ENCODE measurements at places on chromosomes 6 and 20.

- no peak for DNase-seq
These were observed 39.4 kb downstream of the SLC9A8 start for GRCh38 chr20:49851991-49852390.

DNA sequence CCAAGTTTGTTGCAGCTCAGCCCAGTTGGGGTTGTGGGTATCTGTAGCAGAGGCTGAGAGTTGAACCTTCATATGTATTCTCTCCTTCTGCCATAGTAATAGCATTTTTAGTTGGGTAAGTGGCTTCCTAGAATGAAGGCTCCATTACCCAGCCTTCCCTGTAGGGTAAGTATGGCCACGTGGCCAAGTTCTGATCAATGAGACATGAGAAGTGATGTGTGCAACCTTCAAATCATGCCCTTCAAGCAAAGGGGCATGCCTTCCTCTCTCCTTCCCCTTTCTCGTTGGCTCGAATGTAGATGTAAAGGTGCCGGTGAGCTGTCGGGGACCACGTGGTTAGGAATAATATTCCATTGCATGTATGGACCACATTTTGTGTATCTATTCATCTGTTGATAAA is 12.7 kb upstream of the TRAF3IP2 start:
- no peak for DNase-seq

DNA sequence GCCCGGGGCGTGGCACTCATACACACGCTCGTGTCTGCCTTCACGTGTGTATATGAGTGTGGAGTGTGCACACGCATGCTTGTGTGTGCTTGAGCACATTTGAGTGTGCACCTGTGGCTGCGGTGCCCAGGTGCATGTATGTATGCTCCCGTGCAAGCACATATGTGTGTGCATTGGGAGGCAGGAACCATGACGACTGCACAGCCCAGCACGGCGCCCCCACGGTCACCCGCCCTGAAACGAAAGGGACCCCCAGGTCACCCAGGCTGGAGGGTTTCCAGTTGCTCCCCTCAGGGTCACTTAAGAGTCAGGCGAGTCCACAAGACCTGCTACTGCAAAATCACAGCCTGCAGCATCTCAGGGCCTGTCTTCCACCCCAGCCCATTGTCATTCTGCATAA is 94.7 kb downstream of the YTHDF1 start:
- no peak for DNase-seq

DNA sequence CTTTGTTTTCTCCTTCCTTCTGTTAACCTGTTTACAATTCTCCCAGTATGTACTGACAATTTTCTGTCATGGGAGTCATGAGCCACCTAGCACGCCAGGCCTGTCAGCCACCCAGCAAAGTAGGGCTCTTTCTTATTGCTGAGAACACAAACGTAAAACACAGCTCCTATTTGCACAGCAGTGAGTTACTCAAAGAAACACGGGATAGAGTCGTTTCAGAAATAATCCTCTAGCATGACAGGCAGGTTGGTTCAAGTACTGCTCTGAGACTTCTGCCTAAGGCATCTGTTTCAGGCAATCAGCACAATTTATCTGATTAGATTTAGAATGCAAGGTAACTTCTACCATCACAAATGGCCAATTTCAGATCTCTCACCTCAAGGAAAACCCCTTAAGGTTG is 88.8 kb downstream of the CD24 start:
- no peak for DNase-seq

DNA sequence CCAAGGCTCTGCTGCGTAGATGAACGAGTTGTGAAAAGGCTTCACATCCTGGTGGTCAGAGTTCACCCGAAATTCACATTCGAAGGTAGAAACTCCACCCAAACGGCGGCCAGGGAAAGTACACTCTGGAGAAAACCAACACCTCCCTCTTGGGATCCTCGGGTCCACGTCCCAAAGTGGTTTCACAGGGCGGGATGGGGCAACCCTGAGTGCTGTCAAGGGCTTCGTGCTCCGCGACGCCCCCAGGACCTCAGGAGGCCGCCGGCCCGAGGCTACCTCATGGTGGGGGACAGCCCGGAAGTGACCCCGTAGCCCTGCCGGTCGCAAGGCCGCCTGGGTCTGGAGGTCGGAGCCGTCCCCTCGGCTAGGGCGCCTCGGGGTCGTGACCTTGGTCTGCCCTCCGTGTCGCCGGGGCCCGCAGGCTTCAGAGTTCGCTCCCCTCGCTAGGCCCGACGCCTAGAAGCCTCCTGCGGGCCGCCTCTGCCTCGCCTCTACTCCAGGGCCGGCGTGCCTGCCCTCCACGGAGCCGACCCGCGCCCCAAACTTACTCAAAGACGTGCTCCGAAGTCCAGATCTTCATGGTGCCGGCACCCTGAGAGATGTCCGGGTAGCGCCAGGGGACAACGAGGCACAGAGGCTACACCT is at the start of gene PRELID3B:
PRELID3B (minus strand) TSS at position 636 of the 645 bp plus-strand sequence; CDS start at position 580, 56 bp downstream.
- DNase-seq, result peak; percentile 31

GRCh38 chr6:10418361-10418861 is 3.5 kb upstream of the TFAP2A start:
- no peak for DNase-seq

- no peak for DNase-seq
These were observed 162.0 kb upstream of the SOX4 start for GRCh38 chr6:21431526-21431925.

DNA sequence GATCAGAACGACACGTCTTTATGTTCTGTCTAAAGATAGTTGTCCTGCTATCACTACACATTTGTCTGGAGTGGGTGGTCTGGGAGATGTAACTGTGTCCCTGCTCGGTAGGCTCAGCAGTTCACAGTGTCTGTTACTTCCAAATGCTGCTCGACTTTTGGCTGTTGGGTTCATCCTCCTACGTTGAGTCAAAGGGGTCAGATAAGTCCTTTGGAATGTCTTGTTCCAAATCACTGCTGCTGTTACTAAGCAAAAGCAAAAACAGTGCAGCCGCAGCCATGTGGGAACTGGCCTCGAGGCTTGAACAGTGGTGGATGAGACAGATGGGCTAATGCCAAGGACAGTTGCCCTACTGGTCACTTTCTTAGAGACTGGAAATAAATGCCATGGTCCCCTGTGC is 272.2 kb upstream of the MAP3K7 start:
- DNase-seq, result no peak

- DNase-seq, result no peak
These were observed 3.3 kb upstream of the TAGAP start for GRCh38 chr6:159047891-159048685.

DNA sequence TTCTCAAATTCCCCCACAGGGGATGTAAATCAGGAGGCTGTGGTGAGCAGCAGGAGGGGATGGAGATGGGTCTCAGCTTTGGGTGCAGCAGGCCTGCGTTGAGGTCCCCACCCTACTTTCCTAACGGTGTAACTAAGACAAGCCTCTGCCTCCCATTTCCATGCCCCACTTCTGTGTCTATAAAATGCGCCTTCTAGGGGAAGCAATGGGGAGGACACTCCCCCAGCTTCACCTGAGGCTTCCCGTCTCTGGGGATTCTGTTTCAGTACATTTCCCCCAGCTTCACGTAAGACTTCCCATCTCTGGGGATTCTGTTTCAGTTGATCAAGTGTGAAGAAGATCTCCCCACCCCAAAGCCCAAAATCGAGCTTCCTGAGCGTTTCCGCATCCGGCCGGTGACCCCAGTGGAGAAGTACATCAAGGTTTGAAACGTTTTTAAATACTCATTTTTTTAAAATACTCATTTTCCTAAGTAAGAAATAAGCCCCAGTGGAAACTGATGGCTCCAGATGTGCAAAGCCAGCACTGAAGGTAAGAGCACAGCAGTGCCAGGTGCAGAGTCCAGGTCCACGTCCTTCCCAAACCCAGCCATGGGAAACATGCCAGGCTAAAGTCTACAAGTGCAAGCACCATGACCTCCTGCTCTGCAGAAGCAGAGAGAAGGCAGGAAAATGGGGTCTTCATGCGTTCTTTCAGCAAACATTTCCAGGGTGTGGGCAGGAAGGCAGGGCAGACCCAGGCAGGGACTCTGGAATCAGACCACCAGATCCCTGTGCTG is 73.1 kb downstream of the ANKRD60 start:
- DNase-seq, result no peak
